ENCODE measurements at places on chromosomes 4 and X.

GRCh38 chr4:82797040-82797404 lies 1.6 kb downstream of the SCD5 start:
- no peak for DNase-seq

DNA sequence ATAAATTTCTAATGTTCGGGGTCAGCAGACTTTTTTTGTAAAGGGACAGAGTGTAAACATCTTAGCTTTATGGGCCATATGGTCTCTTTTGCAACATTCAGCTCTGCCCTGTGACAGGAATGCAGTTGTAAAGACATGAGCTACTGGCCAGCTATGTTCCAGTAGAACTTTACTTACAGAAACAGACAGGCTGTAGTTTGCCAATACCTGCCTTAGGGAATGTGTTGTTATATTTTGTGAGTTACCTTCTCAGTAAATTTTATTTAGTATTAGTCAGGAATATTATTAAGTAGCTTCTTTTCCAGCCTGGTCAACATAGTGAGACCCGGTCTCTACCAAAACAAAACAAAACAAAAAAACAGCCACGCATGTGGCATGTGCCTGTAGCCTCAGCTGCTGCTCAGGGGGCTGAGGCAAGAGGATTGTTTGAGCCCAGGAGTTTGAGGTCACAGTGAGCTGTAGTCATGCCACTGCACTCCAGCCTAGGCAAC lies 48.7 kb downstream of the HTT start:
- no peak for DNase-seq

DNA sequence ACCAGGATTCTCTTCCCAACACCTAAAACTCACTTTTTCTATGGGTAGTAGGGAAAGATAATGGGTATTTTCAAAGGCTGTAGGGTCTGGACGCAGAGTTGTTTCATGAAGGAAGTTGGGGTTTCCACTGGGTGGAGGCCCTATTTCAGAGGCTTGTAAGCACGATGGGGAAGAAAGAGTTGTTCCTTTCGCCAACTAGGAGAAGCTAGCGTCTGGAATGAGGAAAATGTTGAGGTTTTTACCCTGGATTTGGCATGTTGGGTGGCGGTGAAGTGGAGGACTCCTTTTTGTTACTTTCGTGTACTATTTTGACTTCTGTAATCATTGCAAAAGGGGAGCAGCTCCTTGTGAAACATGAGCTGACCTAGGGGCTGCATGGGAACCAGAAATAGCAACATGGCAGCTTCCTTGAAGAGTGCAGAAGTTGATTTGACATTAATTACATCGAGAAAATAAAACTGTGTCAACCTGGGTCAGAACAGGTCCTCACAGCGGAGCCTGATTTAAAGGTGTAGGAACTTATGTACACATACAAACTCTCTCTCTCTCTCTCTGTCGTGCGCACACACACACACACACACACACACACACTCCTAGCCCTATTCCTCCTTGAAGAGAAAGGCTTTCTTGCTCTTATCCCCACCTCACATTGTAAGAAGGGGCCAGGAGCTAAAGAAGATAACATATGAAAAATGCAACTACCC lies 19.1 kb downstream of the VSIG4 start:
- no peak for DNase-seq

DNA sequence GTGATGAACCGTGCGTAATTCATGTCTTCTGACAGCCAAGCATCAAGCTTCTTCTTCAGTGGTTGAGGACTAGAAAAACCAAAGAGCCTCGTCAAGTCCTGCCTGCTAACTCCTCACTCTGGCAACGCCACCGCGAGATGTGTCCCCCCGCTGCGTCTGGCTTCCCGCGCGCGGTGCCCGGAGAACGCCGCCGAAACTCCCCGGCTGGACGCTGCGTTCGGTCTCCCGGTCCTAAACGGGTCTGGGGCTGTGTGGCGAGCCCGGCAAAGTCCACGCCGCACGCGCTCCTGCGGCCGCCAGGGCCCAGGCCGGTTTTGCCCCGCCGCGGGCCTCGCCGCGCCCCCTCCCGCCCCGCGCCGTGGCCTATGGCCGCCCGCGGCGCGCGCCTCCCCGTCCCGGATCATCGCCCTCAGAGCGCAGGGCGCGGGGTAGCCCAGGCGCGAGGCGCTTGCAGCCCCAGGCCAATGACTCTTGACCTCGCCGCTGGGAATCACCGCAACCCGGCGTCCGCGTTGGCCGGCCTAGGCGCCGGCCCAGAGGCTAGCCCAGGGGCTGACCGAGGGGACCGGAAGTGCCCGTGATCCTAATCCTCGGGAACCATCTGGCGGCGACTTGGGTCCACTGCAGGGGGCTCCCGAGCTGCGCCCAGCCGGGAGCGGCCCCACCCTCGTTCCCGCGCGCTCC lies at the start of gene AADAT:
AADAT (minus strand) TSS at position 289 of the 684 bp plus-strand sequence; CDS start at position 23, 266 bp downstream.
- DNase-seq: peak; percentile 77

DNA sequence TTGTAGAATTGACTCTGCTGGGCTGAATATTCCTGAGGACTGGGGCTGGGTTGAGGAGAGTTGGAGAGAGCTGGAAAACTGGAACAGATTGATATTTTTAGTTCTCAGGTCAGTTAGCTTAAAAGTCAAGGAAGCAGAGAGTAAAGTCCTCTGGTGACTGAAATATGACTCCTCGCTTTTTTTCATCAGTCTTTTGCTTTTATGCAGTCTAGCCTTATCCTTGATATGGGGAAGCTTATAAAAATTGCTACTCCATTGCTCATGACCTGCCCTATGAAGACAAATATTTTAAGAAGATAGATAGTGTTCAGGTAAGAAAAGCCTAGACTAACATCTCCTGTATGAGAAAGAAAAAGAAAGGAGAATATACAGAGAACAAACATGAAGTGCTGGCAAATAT lies 152.7 kb downstream of the C4orf33 start:
- DNase-seq: no peak

DNA sequence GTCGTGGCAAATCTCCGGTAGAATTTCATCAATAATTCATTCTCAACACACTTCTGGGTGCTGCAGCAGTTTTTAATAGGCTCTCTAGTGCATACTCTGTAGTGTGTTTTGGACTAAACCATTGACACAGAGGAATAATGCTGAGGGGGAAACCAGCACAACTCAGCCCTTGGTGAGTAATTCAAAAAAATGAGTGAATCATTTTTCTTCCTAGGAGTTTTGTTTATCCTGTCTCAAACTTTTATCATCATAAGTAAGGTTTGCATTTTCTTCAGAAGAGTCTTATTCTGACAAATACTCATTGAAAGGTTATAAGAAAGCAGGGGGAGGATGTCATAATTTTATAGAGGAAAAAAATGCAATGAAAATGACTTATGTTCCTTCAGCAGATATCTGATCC lies 2542.7 kb downstream of the PCDH7 start:
- DNase-seq: no peak

GRCh38 chrX:141760761-141761160 lies 62.2 kb upstream of the SPANXD start:
- no peak for DNase-seq

- no peak for DNase-seq
Observed at GRCh38 chrX:8201896-8202331, 30.8 kb upstream of the VCX2 start.

- DNase-seq: no peak
Observed at GRCh38 chr4:101987623-101988243, 197.2 kb downstream of the BANK1 start.

DNA sequence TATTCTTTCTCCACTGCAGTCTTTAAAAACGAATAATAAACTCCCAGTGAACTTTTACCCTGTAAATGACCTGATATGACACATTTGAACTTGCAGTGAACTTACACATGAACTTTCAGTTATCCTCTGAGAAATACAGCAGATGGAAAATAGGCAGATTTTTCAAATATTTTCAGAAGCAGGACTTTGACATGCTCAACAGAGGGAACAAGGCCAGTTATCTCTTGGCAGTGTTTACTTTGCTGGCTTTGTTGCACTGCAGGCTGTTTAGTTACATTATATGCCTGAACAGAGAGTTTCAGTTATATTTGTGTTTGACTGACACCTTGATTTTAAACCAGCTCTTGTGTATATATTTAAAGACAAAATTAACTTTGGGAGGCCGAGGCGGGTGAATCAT lies 47.6 kb upstream of the FGG start:
- no peak for DNase-seq

GRCh38 chr4:88029556-88029955 lies 22.1 kb downstream of the PKD2 start:
- no peak for DNase-seq

GRCh38 chrX:133676344-133677122 lies 261.2 kb upstream of the GPC4 start:
- no peak for DNase-seq

- no peak for DNase-seq
Observed at GRCh38 chr4:22014222-22014741, 65.7 kb upstream of the KCNIP4 start.

- no peak for DNase-seq
Observed at GRCh38 chr4:101101072-101101471, 246.3 kb downstream of the PPP3CA start.

DNA sequence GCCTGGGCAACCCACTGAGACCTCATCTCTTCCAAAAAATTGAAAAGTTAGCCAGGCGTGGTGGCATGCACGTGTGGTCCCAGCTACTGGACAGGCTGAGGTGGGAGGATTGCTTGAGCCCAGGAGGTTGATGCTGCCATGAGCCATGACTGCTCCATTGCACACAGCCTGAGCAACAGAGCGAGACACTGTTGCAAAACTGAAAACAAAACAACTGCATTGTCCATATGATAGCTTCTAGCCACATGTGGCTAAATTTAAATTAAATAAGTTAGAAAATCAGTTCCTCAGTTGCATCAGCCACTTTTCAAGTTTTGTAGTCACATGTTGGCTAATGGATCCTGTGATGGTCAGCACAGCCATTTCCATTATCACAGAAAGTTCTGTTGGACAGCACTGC lies 67.9 kb downstream of the GAB1 start:
- DNase-seq: no peak

DNA sequence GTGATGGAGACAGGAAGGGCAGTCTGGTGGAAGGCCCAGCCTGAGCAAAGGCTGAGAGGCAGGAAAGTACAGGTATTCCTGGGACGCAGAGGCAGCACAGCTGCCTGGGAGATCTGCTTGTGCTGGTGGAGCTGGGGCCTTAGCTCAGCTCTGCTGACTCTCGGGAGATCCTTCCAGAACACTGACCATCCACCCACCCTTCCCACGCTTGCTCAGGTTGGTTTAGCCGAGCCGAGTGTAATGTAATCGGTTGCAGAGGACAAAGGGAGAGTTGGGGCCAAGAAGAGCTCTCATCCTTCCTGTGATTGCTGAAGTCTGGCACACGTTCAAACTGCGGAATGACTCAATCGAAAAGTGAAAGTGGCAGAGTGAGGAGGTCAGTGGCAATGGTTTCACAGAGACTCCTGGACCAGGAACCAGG lies 43.1 kb upstream of the GPR78 start:
- DNase-seq: peak; percentile 65

- DNase-seq: no peak
Observed at GRCh38 chr4:54678826-54679225, 21.1 kb downstream of the KIT start.

DNA sequence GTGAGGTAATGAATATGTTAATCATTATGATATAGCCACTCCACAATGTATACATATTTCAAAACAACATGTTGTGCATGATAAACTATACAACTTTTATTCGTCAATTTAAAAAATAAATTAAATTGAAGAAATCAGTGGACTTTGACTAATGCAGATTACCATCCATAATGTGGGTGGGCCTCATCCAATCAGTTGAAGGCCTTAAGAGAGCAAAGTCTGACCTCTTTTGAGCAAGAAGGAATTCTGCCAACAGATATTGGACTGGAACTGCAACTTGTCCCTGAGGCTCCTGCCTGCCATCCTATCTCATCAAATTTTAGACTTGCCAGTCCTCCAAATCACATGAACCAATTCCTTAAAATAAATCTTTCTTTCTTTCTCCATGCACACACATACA lies 57.4 kb upstream of the SLC16A2 start:
- DNase-seq: no peak

DNA sequence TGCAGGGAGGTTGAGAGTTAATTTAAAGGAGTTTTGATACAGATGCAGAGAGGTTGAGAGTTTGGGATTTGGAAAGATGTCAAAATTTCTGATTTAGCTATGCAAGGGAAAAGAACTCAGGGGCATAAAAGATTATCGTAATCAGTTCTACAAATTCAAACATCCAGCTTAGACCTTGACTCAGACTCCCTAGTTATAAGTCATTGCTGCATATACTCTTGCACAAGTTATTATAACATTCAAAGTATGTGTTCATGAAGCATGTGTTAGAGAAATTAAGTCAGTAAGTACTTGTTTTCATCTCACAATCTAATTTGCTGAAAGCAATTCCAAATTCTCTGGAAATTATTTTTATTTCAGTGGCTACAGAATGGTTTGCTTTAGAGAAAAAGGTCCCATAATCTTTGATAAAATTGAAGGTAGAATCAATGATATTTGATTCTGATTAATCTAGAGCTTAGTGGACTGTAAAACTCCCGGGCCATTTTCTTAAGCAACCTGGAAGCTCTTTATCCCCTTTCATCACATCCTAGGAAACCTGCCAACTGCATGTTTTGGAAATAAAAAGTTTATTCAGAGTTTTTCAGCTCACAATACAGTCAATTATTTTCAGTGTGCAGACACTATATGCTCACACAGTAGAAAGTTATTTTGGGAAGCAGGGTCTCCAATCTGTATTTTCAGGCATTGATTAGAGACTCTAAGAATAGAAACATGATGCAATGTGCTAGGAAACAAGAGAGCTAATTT lies 132.9 kb upstream of the SPANXC start:
- DNase-seq: no peak

DNA sequence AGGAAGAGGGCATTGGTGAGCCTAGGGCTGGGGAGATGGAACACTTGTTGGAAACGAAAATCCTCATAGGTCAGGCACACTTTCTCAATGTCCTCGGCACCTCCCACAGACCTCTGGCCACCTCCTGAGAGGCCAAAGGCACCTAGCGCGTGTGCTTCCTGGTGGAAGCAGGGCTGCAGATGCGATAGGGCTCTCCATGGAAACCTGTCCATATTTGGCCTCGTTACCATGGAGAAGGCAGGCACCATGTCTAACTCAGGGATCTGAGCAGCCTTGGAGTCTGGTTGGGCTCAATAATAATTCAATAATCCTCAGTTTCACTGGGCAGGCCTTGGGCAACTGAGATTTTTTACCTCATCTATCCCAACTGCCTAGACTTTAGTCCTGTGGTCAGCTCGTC lies 58.3 kb downstream of the RAI2 start:
- no peak for DNase-seq

- DNase-seq: no peak
Observed at GRCh38 chrX:78658845-78659744, at the start of gene RTL3. Gene RTL3, minus strand, starts transcription at chrX:78659328. Its CDS starts 908 bp downstream, at chrX:78658420.

DNA sequence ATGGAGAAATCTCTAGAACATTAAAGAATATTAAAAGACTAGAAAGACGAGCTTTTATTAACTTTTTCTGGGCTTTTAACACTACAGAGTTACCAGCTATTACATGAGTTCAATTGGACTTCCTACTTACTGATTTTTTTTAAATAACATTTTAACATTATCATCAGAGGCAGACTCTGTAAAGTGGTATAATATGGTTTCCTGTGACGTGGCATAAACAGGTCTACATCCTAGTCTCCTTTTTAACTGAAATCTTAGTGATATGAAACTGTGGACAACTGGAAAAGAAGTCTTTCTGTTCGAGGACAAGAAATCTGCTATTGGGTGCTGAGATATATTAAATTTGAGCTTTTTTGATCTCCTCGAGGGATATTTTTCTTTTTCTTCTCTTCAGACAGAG lies 48.7 kb upstream of the ABCG2 start:
- DNase-seq: no peak

GRCh38 chr4:139241784-139242151 lies 38.3 kb downstream of the MGARP start:
- DNase-seq: no peak

GRCh38 chrX:2360731-2361130 lies 140.0 kb downstream of the DHRSX start:
- DNase-seq: peak; percentile 44

GRCh38 chr4:143351149-143351691 lies 14.5 kb downstream of the GAB1 start:
- DNase-seq: no peak

Data from 8988T (cell line).